GM20000 (cell line): ENCODE measurements at places on chromosomes 16 and 17.
A peak's percentile ranks its signal among the peaks of the same experiment; 100 is the strongest.

DNA sequence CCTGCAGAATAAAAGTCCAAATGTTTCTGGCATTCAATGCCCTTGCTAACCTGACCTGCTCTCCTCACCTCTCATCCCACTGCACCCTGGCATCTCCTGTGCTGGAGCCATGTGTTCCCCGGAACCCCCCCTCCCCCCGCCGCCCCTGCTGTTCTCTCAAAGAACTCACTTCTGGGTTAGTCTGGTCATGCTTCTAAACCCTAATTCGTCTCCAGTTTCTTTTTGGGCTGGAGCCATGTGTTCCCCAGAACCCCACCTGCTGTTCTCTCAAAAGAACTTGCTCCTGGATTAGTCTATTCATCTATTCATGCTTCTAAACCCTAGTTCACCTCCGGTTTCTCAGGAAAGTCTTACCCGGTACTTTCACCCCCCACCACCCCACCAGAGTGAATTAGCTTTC, 808 bp upstream of the ALOX15 start:
- DNase-seq: no peak

GRCh38 chr16:30484887-30485286, 12.3 kb downstream of the ITGAL start:
- DNase-seq: no peak

DNA sequence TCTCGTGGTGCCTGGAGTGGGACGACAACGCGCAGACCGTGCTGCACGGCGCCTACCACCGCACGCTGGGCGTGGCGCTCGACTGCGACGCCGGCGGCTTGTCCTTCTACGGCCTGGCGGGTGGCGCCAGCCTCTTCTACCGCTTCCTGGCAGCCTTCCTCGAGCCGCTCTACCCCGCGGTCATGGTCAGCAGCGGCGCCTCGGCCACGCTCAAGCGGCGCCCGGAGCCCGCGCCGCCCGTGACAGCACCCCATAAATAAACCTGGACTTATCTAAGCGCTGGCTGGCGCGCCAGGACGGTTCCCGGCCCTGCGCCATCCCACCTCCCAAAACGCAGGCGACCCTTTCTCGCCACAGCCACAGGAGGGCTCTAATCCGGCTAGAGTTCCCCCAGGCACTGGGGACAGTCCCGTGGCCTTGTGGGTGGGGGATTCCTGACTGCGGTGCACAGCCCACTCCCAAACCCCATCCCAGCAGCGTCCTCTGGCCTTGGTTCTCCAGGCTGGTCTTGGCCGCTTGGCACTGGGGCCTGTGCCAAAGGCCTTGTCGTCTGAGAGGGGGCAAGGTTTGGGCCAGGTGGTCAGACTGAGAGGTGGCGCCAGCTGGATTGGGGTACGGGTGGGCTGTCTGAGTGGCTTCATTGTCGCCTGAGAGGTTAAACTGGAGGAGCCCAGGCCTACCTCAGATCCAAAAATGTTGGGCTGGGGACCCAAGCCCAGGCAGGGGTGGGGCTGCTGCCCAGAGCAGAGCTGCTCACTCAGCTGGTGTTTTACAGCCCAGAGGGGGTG, 10.1 kb upstream of the SLC16A5 start:
- peak; percentile 82 for DNase-seq

GRCh38 chr16:13779676-13780075, 140.3 kb upstream of the ERCC4 start:
- no peak for DNase-seq
